ENCODE measurements at places on chromosomes 1 and 21.

GRCh38 chr1:109770331-109771095 is 6.8 kb upstream of the EPS8L3 start:
- no peak for DNase-seq

- DNase-seq, result no peak
Measured at GRCh38 chr21:16075649-16076282, 346.0 kb downstream of the USP25 start.

DNA sequence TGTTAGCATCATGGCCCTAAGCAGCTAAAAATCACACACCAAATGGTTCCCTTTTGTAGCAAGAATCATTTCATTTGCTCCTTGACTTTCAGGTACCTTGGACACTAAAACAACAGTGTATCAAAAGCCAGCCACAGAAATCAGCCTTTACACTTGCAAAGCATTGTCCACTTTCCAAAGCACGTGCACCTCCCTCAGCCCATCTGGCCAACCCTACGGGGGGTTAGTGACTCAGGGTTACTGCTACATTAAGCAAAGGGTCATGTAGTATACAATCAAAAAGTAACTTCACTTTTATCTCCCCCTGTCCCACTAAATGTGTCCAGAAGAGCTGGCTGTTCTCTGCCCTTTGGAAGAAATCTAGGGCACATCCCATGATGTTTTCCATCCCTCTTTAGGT is 149.7 kb downstream of the HIVEP3 start:
- no peak for DNase-seq

GRCh38 chr1:51690285-51690961 is 73.5 kb downstream of the OSBPL9 start:
- peak; percentile 59 for DNase-seq

GRCh38 chr1:16980473-16981268 is at the start of gene MFAP2:
MFAP2 (minus strand) TSS chr1:16980620; CDS start chr1:16978273, 2,347 bp downstream.
- DNase-seq, result no peak
